ENCODE measurements at places on chromosomes 2 and 18.

GRCh38 chr18:37409878-37410277 lies 155.7 kb downstream of the CELF4 start:
- no peak for DNase-seq

GRCh38 chr2:162007447-162008040 lies 66.5 kb downstream of the DPP4 start:
- DNase-seq: no peak

DNA sequence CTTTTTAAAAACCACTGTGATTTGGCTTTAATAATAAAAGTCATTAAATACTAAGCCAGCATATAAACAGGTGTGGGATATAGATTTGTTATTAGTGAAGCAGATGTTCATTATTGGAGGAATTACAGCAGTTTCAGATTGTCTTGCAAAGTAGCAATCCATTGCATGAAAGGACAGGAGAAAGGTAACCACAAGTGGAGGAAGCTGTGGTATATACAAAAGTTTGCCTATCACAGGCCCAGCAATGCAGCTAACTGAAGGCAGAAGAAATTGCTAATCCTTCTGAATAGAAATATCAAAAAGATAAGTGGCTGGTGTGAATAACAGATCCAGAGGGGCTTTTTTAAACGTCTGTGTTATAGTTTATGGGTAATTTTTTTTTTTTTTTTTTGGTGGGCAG lies 199.4 kb downstream of the ZNF385B start:
- no peak for DNase-seq

DNA sequence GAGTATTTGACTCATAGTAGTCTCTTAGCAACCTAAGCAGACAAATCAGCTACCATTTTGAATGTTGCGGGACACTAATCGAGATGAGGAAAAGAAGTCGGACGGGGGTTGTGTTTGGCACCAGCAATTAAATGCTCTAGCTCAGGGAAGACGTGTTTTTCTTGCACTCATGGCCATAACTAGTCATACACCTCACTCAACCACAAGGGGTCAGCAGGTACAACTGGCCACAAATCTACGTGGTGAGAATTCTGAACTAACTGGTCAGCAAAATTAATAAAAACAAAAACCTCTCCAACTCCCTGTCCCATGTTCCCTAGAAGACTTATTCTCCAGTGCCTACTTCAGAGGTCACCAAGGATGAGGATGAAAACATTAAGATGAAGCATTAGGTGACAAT lies 1467.8 kb downstream of the DPP10 start:
- no peak for DNase-seq

- DNase-seq: no peak
These were observed 148.8 kb downstream of the ARL4C start for GRCh38 chr2:234348081-234348480.

- no peak for DNase-seq
These were observed 6.2 kb upstream of the GORASP2 start for GRCh38 chr2:170922634-170923494.

- no peak for DNase-seq
These were observed 13.4 kb downstream of the NPAS2 start for GRCh38 chr2:100833331-100833730.

DNA sequence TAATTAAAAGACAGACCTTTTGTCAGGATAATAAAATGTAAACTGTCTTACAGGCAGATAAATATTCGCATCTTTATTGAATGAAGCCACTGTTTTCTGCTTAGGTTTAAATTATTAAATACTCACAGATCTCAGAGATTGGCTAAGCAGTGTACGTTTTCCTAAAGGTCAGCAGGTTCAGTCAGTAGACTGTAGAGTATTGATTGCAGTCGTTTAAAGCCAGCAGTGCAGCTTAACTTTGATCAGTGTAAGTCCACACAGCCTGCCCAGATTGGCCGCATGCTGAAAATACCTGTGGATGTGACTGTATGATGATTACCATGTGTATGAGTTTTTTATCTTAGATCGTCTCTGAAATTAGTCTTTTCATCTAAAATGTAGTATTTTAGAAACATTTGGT lies 42.3 kb downstream of the ATP9B start:
- no peak for DNase-seq

DNA sequence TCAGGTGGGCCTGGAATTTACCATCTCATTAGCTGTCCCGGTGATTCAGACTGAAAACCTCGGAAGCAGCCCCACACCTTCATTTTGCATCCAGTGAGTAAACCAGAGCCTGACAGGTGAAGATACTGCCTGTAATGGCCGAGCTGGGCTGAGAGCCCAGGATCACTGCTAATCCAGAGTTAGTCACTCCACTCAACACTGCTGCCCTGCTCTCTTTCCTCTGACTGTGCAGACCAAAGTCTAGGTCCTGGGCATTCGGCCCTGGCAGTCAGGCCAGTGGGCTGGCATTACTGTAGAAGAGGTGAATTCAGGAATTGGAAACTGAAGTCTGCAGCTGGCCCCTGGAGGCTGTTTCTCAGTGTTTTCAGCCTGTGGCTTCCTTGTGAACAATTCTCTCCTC lies 44.3 kb downstream of the TMEM17 start:
- DNase-seq: no peak

DNA sequence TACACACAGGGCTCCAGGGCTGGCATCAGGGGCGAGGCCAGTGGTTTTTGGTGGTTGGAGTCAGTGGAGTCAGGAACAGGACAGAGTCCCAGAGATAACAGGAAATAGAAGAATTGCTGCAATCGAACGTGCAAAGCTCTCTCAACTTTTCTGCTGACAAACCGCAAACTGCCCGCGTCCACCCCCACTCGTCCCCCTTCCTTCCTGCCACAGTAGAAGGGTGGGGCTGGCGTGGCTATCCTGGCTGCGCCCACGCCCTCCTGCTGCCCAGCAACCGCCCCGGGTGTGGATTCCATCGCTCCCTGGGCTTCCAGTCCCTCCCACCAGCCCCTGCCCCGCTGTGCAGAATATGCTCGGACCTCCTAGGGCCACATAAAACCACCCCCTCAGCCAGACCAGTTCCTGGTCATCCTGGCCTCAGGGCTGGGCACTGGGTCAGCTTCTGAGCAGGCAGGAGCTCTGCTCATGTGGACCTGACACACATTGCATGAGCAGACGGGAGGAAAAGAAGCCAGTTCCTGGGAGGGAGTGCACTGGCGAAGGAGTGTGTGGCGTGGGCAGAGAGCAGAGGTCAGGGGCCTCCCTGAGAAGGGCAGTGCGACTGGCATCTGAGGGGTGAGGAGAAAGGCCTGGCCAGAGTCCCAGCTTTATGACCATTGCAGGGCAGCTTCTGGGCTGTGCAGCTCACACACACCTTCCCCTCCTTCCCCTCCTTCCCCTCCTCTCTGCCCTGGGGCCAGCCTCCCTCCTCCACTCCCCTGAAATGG lies 85.4 kb upstream of the ATG16L1 start:
- no peak for DNase-seq

DNA sequence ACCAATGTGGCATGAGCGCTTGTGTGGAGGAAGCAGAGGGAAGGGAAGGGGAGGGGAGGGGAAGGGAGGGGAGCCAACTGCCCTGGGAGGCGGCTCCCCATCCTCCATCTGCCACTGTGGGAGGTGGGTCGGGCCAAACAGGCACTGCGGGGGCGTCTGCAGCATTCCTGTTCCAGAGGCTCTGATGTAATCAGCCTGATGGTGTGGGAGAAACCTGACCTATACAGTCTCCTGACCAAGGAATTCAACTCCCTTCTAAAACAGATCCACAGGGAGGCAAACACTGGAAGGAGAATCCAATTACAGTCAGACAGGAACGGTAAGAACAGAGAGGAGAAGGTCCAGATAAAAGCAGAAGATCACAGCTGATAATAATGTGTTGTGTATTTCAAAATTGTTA lies 88.8 kb downstream of the CD8B2 start:
- no peak for DNase-seq

DNA sequence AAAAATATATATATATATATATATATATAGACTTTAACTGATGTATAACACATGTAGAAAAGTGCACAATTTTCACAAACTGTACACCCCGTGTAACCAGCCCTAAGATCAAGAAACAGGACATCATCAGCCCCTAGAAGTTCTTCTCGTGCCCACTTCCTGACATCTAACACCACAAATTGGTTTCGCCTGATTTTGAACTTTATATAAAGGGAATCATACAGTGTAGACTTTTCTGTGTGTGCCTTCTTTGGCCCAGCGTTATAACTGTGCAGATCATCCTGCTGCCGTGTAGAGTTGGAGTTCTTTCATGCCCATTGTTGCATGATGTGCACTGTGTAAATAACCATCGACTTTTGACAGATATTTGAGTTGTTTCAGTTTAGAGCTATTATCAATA lies 41.0 kb downstream of the SMAD7 start:
- no peak for DNase-seq

DNA sequence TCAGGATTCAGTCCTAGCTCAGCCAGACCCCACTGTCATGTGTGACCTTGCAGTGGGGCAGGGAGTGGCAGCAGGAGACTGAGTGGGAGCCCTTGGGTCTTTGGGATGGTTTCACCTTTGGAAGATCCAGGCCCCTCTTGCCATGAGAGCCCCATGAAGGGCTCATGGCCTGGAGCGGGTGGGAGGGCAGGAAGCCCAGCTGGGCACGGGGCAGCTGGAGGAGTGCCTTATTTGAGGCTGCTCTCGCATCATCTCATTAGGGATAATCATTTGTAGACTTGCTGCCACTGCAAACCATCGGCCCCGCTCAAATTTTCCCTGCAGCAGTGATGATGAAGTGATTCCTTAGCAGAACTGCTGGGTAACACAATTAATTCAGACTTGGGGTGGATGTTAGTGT lies 73.9 kb downstream of the TGOLN2 start:
- DNase-seq: no peak

DNA sequence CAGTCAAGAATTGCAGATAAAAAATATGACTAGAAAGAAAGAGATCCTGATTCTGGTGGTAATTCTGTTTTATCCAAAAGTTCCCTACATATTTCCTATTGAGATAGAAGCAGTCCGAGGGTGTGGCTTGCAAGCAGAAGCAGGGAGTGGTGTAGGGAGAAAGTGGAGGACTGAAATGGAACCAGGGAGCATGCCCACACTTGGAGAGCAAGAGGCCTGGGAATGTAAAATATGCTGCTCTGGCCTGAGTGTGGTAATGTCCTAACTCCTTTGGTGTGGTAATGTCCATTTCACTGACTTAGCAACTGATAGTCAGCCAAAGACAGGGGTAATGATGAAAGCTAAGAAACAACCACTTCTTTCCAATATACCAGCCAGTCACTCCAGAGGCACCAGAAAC lies 30.1 kb upstream of the FMNL2 start:
- no peak for DNase-seq

- DNase-seq: no peak
These were observed 36.2 kb upstream of the IGFBP2 start for GRCh38 chr2:216596980-216597509.

DNA sequence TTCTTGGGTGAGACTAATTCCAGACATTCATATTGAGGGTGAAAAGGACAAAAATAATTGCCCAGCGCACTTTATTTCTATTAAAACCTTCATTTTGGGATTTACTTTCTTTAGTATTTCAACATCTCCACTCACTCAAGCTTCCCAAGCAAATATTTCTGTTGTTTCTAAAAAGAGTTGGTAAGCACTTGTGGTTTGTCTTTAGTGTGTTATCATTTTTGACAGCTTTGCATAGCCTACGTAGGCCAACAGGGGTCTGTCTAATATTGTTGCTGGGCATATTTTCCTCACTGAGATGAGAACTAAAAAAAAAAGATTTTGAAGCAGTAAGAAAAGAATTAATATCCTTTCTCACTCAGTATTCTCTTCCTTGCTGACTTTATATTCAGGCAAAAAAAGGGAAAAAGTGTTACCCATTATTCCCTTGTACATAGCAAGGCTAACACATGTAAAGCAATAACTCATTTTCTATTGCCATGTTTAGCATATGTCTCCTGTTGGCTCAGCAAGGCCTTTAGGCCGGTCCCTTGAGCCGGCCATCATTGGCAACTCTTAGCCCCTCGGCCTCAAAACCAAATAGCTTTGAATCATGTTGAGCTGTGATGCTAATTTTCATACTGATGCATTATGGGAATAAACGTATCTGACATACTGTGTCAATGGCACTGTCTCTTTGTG lies 494.2 kb downstream of the ARHGAP15 start:
- no peak for DNase-seq

- DNase-seq: no peak
These were observed 239.4 kb upstream of the TANK start for GRCh38 chr2:160920791-160921303.

DNA sequence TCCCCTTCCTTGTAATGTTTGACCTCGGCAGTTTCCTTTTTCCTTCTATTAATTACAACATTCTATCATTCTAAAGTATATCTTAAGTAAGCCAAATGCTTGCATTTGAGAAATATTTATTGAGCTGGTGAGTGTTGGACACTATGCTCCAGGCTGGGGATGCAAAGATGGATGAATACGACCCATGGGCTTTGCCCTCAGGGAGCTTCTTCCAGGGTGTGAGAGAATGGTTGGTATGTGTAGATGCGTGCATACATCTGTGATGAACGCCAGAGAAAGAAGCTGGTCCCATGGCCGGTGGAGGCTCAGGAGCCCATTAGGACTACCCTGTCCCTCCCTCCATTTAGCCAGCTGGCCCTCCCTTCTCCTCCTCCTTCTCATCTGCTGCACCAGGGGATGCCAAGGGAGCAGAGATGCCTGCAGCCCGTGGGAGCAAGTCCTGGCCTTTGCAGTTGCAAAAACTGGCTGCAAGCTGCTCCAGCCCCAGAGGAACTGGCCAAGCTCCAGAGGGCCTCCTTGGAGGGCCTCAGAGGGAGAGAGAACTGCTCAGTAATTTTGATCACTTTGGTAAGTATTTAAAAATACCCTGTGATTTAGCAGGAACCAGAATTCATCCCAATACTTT lies 65.7 kb upstream of the FOSL2 start:
- DNase-seq: peak; percentile 81

- no peak for DNase-seq
These were observed 5.7 kb upstream of the GCFC2 start for GRCh38 chr2:75716406-75716805.

DNA sequence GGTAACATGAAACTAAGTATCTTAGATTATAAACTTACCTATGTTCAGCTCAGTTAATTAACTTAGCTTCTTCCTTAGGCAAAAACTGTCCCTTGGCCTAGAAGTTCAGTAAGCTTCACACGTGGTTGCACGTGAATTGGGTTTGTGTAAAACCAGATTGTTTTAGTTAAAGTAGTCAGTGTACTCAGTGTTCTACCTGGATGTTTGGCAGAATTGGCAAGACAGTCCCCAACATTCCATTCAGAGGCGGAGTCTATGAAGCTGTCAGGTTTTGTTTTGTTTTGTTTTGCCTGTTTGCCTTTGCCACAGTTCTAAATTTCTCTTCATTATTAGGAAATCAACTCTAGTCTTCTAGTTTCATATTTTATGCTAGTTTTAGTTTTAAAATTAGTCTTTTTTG lies 105.3 kb upstream of the ZEB2 start:
- DNase-seq: no peak
